ENCODE measurements at places on chromosomes 5 and 9.

GRCh38 chr5:66170195-66170919 lies 26.3 kb downstream of the SREK1 start:
- DNase-seq = no peak

DNA sequence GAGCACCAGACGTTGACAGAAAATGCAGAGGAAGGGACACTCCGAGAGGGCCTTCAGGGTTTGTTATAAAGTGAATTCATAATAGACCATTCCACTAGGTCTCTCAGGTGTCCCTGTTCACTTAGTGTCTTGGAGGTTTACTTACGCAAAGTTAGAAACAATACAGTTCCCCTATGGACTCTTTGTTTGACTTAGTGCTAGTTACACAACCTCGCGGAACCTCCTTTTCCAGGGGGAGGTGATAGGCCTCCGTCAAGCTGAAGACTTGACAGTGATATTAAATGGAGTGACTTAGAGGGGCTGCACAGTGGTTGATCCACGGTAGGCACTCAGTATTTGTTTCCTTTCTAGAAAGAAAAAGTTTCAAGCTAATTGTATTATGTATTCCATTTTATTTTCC lies 1.3 kb downstream of the CCT5 start:
- DNase-seq = no peak

- no peak for DNase-seq
These were observed 187.7 kb downstream of the NTRK2 start for GRCh38 chr9:84857211-84857610.

DNA sequence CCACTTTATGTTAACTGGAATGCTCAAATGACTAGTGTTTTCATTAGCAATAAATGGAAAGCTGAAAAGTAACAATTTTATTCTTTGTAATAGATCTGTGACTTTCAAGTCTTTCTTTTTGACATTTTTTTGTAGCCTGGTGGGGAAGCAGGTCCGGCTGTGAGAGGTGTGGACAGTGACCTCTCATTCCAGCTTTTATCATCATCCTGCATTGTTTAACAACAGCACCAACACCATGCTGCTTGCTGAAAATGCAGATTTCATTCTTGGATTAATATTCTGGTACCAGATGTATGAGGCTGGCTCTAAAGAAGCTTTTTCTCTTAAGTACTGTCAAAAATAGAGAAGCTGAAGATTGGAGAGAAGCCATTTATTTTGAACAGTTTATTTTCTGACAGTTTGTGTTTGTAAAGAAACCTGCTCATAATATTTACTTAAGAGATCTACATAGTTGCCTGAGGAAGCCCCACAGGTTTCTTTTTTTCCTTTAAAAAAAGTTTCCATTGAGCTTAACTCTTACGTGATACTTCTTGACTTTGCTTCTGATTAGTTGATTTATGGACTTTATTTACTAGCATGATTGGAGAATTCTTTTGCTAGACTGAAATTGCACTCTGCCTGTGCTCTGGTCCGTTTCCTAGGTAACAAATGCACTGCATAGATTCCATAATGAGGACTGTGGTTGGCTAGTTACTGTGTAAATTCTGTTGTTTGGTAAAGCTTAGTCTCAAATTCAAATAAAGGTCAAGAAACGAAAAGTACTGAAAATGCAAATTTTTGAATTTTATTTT lies 3.4 kb downstream of the KIAA1958 start:
- DNase-seq = no peak

DNA sequence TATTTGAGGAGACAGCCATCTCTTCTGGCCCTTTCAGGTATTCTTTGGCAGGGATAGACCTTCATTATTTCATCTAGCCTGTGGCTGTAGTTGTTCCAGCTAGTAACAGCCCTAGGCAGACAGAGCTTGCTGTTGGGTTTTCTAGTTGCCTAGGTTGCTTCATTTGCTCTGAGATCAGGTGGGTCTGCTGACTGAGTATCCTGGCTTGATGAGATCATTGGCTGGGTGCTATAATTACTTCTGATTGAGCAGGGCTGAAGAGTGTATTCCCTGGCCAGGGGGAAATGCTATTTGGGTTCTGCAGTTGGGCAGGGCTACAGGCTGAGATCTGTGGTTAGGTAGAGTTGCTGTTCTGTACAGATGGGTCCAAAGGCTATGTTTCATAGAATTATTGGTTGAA lies 456.1 kb downstream of the PSAT1 start:
- no peak for DNase-seq

- DNase-seq = no peak
These were observed 121.7 kb downstream of the ANKRD18B start for GRCh38 chr9:33645706-33646105.

GRCh38 chr5:118891252-118891651 lies 97.1 kb downstream of the DTWD2 start:
- DNase-seq = peak; percentile 83

DNA sequence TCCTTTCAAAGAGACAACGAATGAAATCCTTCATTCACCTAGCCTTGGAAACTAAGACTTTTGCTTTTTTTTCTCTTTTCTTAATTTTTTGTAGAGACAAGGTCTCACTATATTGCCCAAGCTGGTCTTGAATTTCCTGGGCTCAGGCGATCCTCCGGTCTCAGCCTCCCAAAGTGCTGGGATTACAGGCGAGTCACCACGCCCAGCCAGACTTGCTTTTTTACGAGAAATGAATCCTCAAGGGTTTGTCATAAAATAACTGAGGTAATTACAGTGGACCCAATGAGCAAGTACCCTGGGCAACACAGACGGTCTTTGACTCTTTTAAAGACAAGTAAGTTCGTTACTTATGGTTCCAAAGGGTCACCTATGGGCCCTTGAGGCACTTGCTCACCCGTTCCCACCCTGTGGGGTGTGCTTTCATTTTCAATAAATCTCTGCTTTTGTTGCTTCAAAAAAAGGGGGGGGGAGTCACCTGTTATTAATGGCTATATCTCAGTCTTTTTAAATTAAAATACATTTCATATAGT lies 70.4 kb downstream of the TRPM6 start:
- DNase-seq = no peak

- no peak for DNase-seq
These were observed 1170.6 kb upstream of the NUDT12 start for GRCh38 chr5:104733063-104733669.

GRCh38 chr9:36051317-36051716 lies 14.6 kb downstream of the RECK start:
- DNase-seq = no peak

DNA sequence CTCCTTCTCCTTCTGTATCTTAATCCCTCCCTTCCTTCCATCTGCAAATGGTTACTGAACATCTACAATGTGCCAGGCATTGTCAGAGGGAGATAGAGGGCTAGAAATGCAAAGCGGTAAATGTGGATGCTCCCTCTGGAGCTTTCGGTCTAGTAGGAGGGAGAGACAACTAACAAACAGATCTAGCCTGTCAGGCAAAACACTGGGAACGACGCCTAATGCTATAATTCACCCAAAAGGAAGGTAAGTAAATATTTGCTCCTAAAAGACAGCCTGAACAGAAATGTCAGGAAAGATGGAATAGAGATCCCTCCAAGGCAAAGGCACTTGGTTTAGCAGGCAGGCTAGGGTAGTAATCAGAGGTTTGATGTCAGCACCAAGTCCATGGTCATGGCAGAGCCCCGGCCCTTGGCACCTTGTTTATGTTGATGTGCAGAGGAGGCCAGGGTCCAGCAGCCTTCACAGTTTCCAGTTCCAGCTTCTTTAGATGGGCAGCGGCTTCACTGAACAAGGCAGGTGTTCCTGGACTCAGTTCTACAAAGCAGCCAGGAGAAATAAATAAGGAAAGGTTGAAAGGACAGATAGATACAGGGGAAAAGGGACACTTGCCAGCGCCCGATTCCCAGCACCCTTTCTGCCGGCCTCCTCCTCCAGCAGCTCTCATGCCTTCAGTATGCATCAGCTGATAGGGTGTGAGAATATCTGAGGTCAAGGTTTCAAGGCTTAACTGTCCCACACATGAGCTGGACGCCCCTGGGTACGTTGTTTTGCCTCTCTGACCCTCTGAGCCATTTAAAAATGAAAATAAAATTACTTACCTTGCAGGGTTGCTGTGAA lies 46.5 kb upstream of the FRRS1L start:
- no peak for DNase-seq

- DNase-seq = no peak
These were observed 199.4 kb downstream of the ESM1 start for GRCh38 chr5:54785729-54786591.

DNA sequence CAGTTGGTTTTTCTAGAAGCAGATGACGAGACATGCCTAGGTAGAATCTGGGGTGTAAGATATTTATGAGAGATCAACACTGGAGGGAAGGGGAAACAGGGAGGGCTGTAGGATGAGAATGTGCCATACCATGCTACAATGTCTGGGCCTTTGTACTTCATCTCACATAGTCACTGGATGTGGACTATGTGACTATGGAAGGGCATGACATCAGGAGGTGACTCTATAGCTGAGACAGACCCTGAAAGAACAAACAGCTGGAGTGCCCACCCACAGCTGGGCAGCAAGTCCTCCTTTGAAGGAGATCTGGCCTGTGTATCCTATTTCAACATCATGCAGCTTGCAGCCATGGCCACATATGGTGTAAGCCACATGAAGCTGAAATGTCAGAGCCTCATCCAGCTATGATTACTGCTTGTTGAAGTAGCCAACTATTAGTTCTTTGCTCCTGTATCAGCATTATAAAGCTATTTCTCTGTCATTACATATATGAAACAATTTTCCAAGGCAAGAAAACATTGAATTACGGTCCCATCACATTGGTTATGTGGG lies 46.2 kb upstream of the KIF2A start:
- DNase-seq = peak; percentile 3

DNA sequence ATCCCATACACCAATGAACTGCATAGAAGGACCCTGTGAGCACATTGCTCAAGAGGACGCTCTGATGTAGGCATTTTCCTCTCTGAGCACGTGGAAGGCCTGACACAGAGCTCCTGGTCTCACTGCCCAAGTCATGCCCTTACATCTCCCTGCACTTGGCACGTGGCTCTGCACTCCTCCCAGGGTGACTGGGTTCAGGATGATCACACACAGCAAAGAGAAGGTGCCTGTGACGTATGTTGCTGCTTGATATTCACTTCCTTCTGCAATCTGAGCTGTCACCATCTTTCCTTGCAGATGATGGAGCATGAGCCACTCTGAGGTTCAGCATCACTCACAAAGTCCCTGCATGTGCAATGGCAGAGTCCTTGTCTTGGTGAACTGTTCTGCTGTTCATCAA lies 125.2 kb downstream of the FSTL4 start:
- DNase-seq = no peak

GRCh38 chr5:167309941-167310517 lies 981.4 kb upstream of the WWC1 start:
- no peak for DNase-seq

GRCh38 chr9:28915202-28915930 lies 1342.1 kb upstream of the C9orf72 start:
- DNase-seq = no peak

DNA sequence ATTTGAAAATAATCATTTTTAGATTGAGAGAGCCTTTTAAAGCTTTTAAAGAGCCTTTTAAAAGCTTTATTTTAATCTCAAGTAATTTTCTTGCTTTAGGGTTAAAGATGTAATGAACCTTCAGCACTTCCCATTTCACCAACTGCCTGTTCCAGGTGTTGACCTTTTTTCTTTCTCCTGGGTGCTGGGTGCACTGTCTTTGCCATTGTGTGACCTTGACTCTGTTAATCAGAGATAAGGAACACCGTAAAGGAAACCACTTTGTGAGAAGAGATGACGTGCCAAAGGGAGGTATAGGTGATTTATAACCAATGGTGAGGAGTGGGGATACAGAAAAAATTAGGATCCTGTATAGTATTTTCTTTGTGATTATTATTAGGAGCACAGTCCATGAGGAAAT lies 68.2 kb downstream of the NAA35 start:
- no peak for DNase-seq

DNA sequence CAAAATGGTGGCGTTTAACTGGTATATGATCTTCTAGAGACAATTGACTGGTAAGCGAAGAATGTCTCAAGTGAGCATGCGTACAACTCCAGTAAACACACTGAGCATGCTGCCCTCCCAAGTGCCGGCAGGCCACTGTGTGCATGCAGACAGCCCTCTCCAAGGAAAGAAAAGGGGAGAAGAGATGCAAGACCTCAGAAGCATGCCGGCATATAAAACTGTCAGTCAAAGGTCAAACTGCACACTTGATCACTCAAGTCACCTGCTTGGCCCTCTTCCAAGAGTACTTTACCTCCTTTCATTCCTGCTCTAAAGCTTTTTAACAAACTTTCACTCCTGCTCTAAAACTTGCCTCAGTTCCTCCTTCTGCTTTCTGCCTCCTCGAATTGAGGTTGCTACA lies 910.2 kb downstream of the TAF11L14 start:
- no peak for DNase-seq

GRCh38 chr9:124342402-124342775 lies 72.9 kb downstream of the PSMB7 start:
- no peak for DNase-seq

DNA sequence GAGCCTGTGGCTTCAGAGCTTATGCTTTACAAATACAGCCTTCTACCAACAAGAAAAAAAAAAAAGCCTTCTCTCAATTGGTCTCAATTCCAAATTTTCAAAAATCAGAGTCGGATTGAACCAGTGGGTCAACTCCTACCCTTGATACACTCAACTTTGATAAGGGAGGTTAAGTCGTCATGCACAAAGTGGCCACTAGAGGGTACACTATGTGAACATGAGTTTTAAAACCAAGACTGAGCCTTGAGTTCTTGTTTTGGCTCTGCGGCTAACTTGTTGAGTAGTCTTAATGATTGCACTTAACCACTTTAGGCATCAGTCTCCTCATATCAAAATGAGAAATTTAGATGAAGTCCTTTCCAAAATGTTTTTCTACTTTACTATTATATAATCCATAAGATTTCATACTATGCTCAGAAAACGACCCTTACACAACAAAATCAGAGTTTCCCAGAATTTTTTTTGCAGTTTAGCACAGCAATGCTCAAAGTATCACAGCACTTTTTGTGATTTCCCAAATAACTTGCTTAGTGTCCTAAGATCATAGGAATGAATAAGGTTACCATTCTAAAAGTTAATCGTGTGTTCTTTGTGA lies 92.9 kb upstream of the MTAP start:
- no peak for DNase-seq

DNA sequence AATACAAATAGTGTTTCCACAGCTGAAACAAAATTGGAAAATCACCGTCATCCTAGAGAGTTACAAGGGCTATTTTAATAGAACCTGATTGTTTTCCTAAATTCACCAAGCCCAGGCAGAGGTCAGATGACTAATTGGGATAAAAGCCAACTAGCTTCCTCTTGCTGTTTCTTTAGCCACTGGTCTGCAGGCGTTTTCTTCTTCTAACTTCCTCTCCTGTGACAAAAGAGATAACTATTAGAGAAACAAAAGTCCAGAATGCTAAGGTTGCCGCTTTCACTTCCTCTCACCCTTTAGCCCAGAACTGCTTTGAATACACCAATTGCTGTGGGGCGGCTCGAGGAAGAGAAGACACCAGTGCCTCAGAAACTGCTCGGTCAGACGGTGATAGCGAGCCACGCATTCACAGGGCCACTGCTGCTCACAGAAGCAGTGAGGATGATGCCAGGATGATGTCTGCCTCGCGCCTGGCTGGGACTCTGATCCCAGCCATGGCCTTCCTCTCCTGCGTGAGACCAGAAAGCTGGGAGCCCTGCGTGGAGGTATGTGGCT lies at the start of gene TLR4:
TLR4 (plus strand) TSS at position 380 of the 552 bp plus-strand sequence; CDS start at position 450, 70 bp downstream.
- no peak for DNase-seq
